ENCODE measurements at places on chromosomes 13 and 19.

DNA sequence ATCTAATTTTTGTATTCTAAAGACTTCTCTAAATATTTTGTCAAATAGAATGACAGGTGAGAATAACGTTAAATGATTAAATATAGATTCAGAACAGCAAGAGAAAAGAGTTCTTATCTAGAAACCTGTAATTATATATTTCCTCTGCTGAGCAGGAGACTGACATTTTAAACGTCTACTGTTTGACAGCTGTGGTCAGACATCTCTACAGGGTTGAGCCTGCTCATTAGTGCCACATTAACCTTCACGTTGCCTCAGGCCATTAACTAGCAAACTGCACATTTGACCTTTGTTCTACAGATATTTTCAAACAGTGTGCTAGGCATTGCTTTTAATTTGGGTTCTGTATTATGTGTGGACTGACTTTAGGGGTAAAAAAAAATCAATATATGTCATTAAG, 347.5 kb downstream of the GPC5 start:
- no peak overlapping the region for H3K27ac ChIP-seq
- no peak for DNase-seq
- no peak overlapping the region for H3K4me3 ChIP-seq
- no peaks in the 10 kb centered on the region for H3K27me3 ChIP-seq
- no peaks in the 10 kb centered on the region for H3K4me1 ChIP-seq

DNA sequence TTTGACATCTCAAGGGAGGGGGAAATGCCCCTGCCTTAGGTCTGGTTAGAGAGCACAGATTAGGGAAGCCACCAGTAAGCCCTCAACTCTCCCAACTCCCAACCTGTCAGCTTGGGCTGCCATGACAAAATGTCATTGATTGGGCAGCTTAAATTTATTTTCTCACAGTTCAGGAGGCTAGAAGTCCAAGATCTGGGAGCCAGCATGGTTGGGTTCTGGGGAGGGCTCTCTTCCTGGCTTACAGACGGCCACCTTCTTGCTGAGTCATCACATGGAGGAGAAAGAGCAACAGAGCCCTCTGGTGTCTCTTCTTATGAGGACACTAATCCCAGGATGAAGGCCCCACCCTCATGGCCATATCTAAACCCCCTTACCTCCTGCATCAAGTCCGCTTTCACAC, 24.2 kb downstream of the C19orf12 start:
- H3K36me3 ChIP-seq = no peaks in the 10 kb centered on the region
- H3K4me3 ChIP-seq = no peak overlapping the region
- H3K4me1 ChIP-seq = peaks cover 22% of the 10 kb centered on the region

DNA sequence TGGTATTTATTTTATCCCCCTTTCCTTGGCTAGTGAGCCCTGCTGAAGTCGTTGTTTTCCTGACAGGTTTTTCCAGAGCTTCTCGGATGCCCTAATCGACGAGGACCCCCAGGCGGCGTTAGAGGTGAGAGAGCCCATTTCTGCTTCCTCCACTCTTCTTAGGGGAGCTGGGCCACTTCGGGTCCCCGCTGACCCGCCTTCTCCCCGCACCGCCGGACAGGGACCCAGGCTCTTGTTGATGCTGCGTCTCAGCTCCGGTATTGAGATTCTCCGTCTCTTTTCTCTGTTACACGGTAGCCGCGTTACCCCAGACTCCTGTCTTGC, 306 bp downstream of the SUGT1 start:
- H3K4me1 ChIP-seq = peaks cover 41% of the 10 kb centered on the region
- peaks cover 8% of the 10 kb centered on the region for H3K36me3 ChIP-seq
- DNase-seq = no peak
- peak overlapping the region; percentile 97 for H3K4me3 ChIP-seq
- no peaks in the 10 kb centered on the region for H3K27me3 ChIP-seq
- peak overlapping the region; percentile 96 for H3K27ac ChIP-seq

DNA sequence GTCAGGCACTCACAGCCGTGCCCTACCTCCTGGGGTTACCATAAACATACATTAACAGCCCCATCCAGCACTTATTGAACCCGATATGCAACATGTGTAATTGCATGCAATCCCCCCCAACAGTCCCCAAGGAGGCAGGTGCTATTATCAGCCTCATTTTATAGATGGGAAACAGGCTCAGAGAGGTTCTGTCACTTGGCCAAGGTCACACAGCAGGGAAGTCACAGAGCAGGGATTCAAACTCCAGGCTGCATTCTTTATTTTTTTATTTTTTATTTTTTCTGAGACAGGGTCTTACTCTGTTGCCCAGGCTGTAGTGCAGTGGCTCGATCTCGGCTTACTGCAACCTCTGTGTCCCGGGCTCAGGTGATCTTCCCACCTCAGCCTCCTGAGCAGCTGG, 38.4 kb upstream of the TNFAIP8L1 start:
- no peak overlapping the region for H3K4me3 ChIP-seq
- no peaks in the 10 kb centered on the region for H3K36me3 ChIP-seq
- no peak overlapping the region for H3K27ac ChIP-seq

DNA sequence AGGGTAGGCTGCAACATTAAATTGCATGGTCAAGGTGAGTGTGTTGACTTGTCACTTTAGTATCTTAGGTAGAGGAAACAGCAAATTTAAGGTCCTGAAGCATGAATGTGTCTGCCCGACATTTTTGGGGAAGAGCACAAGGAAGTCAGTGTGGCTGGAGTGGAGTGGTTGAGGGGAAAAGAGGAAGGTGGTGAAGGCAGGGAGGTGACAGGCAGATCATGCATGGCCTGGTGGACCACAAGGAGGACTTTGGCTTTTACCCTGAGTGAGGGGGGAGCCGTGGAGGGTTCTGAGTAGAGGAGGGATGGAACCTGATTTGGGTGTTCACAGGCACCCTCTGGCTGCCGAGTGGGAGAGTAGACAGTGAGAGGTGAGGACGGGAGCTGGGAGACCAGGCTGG, 168.0 kb downstream of the IER2 start:
- no peaks in the 10 kb centered on the region for H3K27me3 ChIP-seq
- no peak for DNase-seq
- no peaks in the 10 kb centered on the region for H3K4me1 ChIP-seq

GRCh38 chr13:29758531-29759114, 91.8 kb downstream of the UBL3 start:
- peaks cover 8% of the 10 kb centered on the region for H3K36me3 ChIP-seq
- peaks cover 7% of the 10 kb centered on the region for H3K4me1 ChIP-seq
- no peaks in the 10 kb centered on the region for H3K27me3 ChIP-seq
- no peak overlapping the region for H3K27ac ChIP-seq

GRCh38 chr19:55447421-55448174, 4.5 kb upstream of the SHISA7 start:
- no peak overlapping the region for H3K27ac ChIP-seq
- no peak overlapping the region for H3K4me3 ChIP-seq
- H3K27me3 ChIP-seq = peaks cover 42% of the 10 kb centered on the region

DNA sequence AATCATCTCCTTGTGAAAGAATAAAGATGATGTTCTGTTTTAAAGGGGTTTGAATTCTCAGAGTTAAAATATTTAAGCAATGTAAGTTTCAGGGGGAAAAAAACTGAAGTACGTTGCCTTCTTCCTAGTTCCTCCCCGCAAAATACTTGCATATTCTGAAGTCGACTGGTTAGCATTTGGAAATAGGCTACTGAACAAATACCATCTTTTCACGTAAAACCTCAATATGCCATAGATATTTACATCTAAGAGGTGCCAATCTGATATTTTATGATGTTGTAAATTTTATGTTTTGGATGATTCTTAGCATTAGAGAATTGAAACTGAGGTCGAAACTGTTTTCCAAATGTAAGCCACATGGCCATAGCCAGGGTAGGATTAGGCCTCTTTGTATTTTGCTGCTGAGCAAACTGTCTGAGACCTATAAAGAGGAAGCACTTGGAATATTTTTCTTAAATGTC, 138.3 kb downstream of the FLT1 start:
- H3K4me1 ChIP-seq = 0 out of 2 replicates have a peak, but pooled peaks cover 6% of the 10 kb centered on the region
- H3K4me3 ChIP-seq = no peak overlapping the region
- no peak for DNase-seq
- H3K27ac ChIP-seq = no peak overlapping the region
- no peaks in the 10 kb centered on the region for H3K36me3 ChIP-seq

DNA sequence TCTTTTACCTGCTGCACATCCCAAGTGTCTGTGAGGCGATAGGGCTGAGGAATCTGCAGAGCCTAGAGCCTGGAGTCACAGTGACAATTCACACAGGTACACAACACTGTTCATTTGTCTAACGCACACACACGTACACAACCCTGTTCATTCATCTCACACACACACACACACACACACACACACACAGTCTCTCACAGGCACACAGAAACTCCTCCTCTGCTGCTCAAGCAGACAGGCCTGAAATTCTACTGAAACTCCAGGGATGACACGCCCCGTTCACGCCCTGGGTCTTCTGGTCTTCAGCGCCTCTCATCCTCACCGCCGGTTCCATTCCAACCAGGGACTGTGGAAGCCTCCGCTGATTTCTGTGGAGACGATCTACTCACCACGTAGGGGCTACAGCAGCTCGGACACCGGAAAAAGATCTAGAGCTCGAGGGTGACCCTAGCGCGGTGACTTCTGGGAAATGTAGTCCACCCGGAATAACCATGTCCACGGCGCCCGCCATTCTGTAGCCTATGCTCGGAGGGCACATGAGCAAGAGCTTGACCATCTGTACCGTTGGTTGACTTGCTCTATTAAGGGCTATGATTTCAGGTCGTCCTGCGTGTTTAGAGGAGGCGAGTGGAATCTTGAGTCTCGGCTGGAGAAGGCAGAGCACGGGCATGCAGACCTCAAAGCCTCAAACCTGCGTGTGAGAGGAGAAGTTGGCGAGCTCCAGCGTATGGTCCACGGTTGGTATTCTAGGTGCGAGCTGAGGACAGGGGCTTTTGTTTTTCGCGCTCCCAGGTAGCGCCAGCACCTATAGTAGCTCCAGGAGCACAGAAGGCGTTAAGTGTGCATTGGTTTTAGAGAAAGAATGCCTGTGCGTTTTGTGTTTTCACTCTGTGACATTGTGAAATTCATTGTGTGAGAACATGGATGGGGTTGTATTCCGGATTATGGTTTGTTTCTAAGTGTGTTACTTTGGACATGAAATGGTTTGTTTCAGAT, 33.4 kb downstream of the ZNF45 start:
- H3K27me3 ChIP-seq = no peaks in the 10 kb centered on the region
- H3K27ac ChIP-seq = peak overlapping the region; percentile 33
- DNase-seq = peak; percentile 93
- peaks cover 9% of the 10 kb centered on the region for H3K36me3 ChIP-seq

- H3K4me1 ChIP-seq = peaks cover 22% of the 10 kb centered on the region
- H3K36me3 ChIP-seq = peaks cover 8% of the 10 kb centered on the region
- H3K27me3 ChIP-seq = no peaks in the 10 kb centered on the region
- peak overlapping the region; percentile 64 for H3K27ac ChIP-seq
These were observed 7.0 kb downstream of the CUL4A start for GRCh38 chr13:113216254-113217048.

DNA sequence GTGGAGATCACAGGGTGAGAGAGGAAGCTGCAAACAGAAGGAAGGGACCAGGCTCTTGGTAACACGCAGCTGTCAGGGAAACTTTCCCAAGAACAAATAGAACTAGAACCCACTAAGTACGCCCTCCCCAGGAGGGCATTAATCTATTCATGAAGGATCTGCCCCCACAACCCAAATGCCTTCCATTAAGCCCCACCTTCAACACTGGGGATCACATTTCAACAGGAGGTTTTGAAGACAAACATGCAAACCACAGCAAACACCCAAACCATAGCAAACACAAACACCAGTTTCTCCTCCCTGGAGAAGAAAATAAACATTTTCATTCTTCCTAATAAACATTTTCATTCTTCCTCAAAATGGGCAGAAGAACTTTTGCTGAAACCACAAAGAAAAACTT, 329.6 kb downstream of the EFNB2 start:
- H3K27me3 ChIP-seq = no peaks in the 10 kb centered on the region
- H3K36me3 ChIP-seq = no peaks in the 10 kb centered on the region
- H3K27ac ChIP-seq = no peak overlapping the region
- H3K4me1 ChIP-seq = no peaks in the 10 kb centered on the region
- no peak overlapping the region for H3K4me3 ChIP-seq

DNA sequence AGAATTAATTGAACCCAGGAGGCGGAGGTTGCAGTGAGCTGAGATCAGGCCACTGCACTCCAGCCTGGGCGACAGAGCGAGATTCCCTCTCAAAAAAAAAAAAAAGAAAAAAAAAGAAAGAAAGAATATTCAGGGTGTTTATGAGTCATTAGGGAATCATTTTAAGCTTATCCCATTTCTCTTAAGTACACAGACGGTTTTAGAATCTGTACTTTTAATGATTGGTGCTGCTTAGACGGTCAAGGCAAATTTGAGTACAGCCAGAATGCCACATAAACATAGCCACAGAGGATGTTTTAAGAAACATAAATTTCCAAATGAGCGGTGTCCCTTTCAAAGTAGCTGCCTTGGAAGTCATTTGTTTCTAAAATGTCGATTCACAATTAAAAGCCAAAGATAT, 2.6 kb downstream of the SPRYD7 start:
- no peak overlapping the region for H3K27ac ChIP-seq
- H3K36me3 ChIP-seq = peaks cover 4% of the 10 kb centered on the region
- peak overlapping the region; percentile 22 for H3K4me3 ChIP-seq
- no peaks in the 10 kb centered on the region for H3K27me3 ChIP-seq
- H3K4me1 ChIP-seq = peaks cover 18% of the 10 kb centered on the region
- no peak for DNase-seq

DNA sequence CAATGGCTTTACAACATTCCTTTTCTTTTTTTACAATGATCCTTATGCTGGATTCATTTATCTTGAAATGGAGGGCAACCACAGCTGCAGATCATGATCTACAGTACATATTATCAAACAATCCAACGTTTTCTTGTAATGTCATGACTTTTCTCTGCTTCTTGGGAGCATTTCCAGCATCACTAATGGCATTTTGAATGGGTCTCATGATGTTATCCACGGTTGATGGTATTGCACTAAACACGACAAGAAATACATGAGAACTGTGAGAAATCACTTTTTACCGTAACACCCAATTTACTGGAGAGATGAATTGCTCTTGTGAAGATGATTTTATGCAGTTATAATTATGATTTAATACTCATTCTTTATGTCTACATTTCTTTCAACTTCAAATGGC, 16.2 kb upstream of the ACOD1 start:
- DNase-seq = no peak
- no peaks in the 10 kb centered on the region for H3K27me3 ChIP-seq
- no peak overlapping the region for H3K27ac ChIP-seq

DNA sequence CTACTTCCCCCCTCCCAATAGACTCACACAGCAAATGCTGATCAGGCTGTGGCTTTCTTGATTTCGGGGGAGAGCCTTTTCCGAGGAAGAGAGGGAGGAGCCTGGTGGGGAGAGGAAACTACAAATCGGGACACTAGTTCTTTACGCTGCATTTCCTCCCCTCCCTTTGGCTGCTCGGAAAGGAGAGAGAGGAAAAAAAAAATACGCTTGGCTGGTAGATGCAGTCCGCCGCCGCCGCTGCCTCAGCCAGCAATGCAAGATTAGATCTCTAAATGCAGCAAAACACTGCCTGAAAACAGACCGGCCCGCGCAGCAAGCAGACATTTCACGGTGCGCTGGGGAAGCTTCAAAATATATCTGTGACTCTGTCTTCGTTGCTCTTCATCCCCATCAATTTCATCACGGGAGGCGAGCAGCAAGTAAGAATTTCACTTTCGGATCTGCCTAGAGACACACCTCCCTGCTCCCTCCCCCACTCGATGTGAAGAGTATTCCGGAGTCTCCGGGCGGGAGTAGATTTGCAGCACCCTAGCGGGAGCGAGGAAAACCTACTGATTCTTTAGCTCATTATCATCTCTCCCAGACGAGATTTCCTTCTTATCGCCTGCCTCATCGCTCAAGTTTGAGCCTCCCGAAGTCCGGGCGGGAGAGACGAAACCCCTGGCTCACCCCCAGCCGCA, at the start of gene PCDH17:
Gene PCDH17, plus strand, starts transcription at position 149 of the 680 bp plus-strand sequence. CDS start 803 bp downstream, outside the sequence.
- H3K4me3 ChIP-seq = peak within 1 kb of the TSS; percentile 72
- peaks cover 74% of the 10 kb centered on the region for H3K27me3 ChIP-seq
- no peaks in the 10 kb centered on the region for H3K4me1 ChIP-seq
- no peak within 1 kb of the TSS for H3K27ac ChIP-seq
- no peaks in the 10 kb centered on the region for H3K36me3 ChIP-seq

- no peak overlapping the region for H3K27ac ChIP-seq
- peak; percentile 21 for DNase-seq
- H3K27me3 ChIP-seq = no peaks in the 10 kb centered on the region
- no peaks in the 10 kb centered on the region for H3K36me3 ChIP-seq
- H3K4me3 ChIP-seq = peak overlapping the region; percentile 23
These were observed 311.6 kb downstream of the KCNRG start for GRCh38 chr13:50326811-50327210.

Data from GM23248 (cell line).